Left forelimb (tissue), 1 donor: ENCODE measurements at places on chromosomes 1 and 21.

DNA sequence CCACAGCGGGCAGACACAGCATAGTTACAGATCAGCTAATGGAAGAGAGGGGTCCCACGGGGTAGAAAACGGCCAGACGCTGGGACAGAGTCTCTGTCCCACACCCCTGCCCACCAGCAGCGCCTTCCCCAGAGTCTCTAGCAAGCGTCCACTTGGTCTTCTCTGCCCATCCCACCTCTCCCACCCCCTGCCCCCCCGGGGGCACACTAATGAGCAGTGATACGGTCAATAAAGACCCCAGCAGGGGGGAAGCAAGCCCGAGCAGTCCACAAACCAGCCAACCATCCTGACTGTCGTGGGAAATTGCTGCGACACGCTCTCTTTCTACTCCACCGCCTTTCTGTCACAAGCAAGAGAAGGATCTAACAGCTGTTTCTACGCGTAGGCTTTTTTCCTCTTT is 374.7 kb downstream of the NPHP4 start:
- no peak for DNase-seq

DNA sequence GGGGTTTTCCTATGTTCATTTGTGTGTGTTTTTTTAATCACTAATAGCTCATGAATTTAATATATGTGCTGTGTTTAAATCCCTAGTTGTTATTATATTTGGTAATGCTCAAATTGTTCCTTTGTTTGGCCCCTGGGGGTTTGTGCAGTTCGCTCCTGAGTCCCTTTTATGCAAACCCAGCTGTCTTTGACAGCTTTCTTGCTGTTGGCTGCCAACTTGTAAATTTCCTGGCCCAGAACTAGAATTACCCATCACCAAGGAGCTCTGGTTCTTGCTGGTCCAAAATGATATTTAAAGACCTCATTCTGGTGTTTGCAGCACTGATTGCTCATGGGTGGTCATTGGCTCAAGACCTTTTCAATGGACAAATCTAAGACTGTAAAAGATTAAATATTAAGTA is 39.6 kb upstream of the PGBD5 start:
- no peak for DNase-seq

DNA sequence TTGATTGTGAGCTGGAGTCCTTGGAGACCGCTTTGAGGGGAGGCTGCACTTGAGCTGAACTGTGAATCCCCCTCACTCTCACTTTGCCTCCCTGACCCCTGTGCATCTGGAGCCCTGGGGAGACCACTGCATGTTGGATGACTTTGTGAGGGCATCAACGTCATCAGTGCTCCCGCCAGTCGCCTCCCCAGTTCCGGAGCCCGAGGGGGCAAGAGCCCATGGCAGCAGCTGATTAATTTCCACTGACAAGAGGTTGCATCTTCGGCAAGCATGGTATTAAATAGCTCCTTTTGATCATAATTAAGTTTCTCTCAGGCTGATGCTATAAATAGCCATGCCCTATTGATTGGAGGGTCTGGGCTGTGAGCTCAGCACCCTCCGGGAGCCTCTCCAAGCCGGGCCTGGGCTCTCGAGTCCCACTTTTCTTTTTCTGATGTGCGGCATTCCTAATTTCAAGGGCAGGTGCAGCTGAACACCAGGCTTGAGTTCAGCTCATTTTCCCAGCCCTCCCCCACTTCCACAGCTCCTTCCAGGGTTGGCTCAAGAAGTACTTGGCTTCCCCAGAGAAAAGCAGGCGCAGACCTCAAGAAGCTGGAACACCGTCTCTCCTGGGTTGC is 33.2 kb downstream of the KCND3 start:
- no peak for DNase-seq

GRCh38 chr1:221317537-221317936 is 424.4 kb downstream of the DUSP10 start:
- DNase-seq = no peak

- no peak for DNase-seq
These were observed at the start of gene DOP1B for GRCh38 chr21:36156815-36157670. Gene DOP1B (plus strand): TSS chr21:36156824. CDS start chr21:36164734, 7,910 bp downstream.

DNA sequence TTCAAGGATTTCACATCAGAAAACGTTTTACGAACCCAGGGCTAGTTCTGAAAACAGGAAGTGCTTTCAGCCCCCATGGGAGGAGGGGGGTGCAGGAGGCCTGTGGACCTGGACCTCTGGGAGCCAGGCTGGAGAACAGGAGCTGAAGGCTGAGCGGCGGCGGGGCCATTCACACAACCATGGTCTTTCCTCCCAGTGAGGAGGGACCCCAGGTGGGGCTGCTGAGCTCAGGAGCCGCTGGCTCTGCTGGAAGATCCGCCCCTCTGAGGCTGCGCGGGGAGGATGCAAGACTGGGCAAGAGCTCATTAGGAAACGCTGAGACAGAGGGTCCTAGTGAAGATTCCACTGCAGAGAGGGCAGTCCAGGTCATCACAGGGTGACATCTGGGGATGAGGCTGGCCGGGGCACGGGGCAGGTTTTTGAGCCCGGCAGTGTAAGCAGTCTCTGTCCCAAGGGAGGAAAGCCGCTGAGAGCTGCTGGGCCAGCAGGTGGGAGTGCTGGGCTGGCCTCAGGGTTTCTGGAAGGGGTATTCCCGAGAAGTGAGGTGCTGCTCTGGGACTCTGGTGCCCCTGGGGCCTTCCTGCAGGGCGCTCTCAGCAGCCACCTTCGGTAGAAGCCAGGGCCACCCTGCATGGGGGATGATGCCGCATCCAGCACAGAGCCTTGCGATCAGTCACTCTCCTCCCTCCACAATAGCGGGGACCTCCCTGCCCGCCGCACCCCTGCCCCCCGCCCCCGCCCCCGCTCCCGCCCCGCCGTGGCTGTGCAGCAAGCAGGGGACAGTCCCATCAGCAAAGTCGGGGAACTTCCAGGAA is 7.5 kb downstream of the MX2 start:
- DNase-seq = peak; percentile 60

DNA sequence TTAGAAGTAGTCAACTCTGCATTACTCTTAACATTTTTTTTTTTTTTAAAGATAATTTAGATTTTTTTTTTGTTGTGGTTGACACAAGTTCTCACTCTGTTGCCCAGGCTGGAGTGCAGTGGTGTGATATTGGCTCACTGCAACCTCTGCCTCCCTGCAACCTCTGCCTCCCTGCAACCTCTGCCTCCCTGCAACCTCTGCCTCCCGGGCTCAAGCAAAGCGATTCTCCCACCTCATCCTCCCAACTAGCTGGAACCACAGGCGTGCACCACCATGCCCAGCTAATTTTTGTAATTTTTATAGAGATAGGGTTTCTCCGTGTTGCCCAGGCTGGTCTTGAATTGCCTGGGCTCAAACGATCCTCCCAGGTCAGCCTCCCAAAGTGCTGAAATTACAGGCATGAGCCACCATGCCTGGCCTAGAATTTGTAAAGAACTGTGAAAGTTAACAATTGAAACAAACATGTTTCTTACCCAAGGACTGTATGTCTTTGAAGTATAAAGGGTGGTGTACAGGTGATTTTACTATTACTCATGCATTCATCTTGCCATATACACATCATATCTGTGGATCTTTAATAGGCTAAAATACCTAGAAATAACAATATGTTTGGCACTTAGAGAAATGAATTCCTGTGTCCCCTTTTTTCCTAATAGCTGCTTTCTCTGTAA is 114.7 kb downstream of the ATP5PO start:
- no peak for DNase-seq

GRCh38 chr1:92949937-92950817 is 11.1 kb downstream of the DIPK1A start:
- DNase-seq = no peak

- DNase-seq = no peak
These were observed 219.8 kb upstream of the PRMT6 start for GRCh38 chr1:106836708-106837107.

- no peak for DNase-seq
These were observed 16.1 kb upstream of the GPR37L1 start for GRCh38 chr1:202106340-202107254.

GRCh38 chr1:17569200-17570139 is 30.0 kb downstream of the ARHGEF10L start:
- DNase-seq = peak; percentile 89

DNA sequence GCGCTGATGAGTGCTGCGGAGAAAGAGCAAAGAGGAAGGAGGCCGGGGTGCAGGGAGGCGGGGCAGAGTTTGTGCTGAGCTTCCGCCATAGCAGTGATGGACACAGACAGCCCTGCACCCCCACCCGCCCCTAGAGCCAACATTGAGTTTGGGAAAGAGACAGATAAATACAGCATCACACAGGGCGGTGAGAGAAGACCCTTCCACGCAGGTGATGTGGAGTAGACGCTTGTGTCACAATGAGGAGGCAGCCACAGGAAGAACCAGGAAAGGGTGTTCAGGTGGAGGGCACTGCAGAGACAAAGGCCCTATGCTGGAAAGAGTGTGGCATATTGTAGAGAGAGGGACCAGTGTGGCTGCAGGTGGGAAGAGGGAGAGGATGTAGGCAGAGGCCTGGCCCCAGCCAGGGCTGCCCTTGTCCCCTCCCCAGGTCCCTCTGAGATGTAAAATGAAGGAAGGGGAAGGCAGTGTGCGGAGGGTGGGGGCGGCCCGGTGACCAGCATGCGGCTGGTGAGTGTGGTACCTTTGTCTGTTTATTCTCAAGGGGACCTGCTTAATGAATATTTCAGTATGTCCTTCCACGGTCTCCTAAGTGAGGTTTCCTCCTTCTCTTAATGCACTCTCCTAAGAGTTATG is 194.4 kb upstream of the TMEM51 start:
- DNase-seq = no peak

DNA sequence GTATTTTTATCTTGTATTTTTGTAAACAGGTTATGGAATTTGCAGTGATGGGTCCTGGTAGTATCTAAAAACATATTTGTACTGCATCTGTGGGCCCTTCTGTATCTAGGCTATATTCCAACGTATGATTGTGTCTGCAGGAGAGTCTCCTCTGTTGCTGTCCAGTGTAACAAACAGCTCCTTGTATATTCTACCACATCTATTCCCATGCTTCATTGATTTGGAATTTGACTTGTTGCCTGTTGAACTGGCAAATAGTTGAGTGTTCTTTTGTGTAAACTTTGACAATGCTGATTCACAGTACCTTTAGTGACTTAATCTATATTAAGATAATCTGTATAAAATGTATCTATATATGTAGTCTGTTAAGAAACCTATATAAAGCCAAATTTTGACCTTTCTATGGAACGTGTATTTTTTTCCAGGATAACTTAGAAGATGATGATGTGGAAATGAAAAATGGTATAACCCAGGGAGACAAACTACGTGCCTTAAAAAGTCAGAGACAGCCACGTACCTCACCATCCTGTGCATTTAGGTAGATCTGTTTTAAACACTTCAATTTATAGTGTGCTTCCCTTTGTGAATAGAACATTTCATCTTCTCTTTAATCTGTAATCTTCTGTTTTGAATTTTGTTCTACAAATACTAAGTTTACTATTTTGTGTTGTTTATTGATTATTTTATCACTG is 43.4 kb upstream of the GPR88 start:
- no peak for DNase-seq

- no peak for DNase-seq
These were observed 19.2 kb upstream of the RD3 start for GRCh38 chr1:211511030-211511700.

GRCh38 chr1:219027146-219027673 is 146.5 kb upstream of the LYPLAL1 start:
- DNase-seq = no peak
